ENCODE measurements at places on chromosomes 6 and 20.

GRCh38 chr20:50983321-50983720 lies 24.7 kb downstream of the MOCS3 start:
- no peak for DNase-seq

DNA sequence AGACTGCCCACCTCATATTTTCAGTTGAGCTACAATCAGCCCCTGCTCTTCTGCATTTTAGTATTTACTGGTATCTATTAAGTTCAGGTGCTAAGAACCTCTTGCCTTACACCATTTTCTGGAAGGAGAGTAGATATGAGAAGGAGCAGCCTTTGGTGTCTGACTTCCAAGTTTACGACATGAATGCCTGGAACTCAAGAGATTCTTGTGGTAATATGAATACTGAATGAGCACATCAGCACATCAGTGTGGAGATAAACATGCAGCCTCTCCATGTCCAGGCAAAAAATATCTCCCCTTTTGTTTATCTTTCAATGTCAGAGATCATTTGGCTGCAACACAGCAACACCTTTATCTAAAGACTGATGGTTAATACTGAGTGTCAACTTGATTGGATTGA lies 65.8 kb upstream of the THEMIS start:
- no peak for DNase-seq

GRCh38 chr6:132763269-132763668 lies 5.6 kb upstream of the VNN2 start:
- no peak for DNase-seq

GRCh38 chr6:111175109-111175508 lies 87.8 kb downstream of the SLC16A10 start:
- no peak for DNase-seq

DNA sequence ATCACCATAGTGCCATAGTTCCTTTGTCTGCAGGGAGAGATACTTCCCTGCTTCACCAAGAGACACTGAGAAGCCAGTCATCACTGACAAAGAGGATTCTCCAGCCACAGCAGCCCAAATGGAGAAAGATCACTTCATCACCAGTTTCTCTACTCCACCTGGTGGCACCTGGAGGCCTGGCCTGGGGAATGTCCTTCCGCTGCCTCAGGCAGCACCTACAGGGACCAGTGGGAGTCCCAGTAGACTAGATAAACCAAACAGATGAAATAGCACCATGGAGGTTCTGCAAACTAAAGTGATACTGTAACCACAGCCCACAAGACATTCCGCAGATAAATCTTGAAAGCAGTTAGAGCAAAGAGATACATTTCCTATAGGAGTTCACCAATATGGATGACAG lies 266.5 kb downstream of the C6orf118 start:
- no peak for DNase-seq

- no peak for DNase-seq
These were observed 574.2 kb upstream of the CDH4 start for GRCh38 chr20:60677819-60678218.

DNA sequence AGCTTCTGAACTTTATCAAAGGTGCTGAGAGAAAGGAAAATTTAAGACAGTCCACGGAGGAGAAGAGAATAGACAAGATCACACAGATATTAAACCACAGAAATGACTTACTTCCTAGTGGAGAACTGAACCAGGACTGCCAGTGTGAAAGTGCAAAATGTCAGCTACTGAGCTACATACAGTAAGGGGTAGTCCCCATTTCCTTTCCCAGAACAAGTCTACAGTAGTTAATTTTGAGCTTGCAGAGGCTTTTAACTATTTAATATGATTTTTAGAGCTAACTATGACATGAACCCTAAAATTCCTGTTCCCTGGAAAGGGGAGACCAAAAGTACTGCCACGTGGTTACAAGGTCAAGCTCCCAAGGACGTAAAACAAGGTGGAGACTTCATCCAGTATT lies 45.1 kb downstream of the CEP85L start:
- no peak for DNase-seq

GRCh38 chr6:93515736-93516135 lies 96.4 kb upstream of the EPHA7 start:
- DNase-seq, result no peak

GRCh38 chr6:16705081-16705993 lies 55.9 kb downstream of the ATXN1 start:
- DNase-seq, result no peak

DNA sequence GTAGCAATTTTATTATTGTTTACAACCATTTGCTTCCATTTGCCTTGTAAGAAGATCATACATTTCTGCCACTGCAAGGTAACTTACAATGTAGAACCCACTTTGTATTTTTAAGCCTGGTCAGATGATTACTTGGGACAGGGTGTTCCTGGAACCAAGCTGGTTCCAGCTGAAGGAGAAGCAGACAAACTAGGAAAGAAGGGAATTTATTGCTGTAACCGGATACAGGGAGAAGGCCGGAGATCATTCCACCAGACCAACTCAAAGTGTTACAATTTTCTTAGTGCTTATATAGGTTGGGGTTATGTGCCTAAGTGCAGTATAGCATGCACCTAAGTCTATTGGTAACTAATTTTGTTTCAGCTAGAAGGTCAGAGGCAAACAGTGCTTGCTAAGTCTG lies 104.4 kb downstream of the MANEA start:
- DNase-seq, result no peak

GRCh38 chr6:96743496-96743895 lies 93.8 kb downstream of the GPR63 start:
- DNase-seq, result no peak
